Urothelium cell line (cell line): ENCODE measurements at places on chromosomes 7 and 10.

- no peak for DNase-seq
Observed at GRCh38 chr7:90485734-90486316, 16.4 kb downstream of the PTTG1IP2 start.

DNA sequence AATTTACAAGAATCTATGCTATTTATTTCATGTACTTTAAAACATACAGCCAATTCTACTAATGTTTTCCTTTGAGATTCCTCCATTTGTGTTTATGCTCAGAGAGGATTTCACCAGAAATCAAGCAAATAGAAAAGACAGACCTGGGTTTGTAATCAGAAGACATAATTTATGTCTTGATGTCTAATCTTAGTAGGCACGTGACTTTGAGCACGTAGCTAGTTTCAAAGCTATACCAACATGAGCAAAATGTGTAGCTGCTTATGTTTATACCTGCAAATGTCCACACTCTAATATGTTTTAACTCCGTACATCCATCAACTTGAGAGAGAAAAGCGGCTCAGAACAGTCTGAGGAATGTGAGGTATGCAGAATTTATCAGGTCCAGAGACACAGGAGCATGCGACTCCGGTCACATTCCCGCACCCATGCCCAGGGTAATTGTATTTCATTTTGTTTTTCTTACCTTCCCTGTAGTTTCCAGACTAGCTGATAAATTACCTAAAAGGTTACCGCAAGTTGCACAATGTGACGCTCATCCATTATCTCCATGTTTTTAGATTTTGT is 40.0 kb downstream of the SVOPL start:
- DNase-seq = no peak

DNA sequence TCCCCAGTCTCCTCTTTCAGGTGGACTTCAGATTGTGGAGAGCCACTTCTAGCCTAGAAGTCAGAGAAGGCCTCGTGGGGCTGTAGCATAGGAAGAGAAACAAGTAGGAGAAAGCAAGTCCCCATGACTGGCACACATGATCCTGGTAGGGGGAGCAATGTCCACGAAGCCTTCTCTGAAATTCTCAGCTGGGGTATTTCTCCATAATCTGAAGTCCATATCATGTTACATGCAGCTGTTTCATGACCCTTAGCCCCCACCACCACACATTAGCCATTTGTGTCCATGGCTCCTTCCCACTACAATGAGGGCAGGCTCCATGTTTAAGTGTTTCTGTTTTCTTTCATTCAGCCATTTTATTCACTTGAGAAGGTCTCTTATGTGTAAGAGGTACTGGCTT is 43.2 kb downstream of the LAMB4 start:
- no peak for DNase-seq

DNA sequence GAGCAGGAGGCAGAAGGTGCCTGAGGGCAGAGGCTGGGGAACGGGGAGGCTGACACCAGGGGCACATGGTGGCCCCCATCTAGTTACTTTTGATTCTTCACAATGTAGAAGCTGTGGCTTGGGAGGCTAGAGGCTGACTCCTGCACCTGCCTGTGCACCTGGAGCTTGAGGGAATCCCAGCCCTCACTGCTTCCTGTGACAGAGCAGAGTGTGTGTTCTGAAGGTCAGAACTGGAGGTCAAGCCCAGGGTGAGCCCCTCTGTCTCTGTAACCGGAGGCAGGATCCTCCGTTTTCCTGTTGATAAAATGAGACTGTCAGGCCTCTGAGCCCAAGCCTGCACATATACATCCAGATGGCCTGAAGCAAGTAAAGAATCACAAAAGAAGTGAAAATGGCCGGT is 124.8 kb downstream of the ACTR3B start:
- no peak for DNase-seq

DNA sequence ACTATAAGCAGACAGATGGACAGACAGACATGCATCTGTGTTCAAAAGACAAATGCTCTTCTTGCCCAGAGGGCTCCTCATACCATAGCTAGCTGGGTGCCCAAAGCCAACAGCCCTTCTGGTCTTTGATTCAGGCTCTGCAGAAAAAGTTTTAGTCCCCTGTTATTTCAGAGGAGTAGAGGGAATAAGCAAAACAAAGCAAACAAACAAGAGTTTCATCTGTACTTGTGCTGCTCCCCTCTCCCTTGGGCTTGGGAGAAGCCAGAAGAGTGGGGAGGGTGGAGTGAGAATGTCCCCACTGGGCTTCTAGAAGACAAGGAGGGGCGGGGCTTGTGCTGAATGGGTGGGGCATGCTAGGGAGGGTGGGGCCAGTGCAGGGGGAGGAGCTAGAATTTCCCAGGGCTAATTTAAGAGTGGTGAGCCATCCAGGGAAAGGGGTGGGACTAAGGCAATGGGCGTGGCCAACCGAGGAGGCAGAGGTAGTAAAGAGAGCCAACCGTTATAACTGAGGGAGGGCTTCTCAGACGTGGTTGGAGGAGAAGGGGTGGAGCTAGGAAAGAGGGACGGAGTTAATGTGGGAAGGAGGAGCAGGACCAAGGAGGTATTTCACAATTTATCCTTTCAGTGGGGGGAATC is 101.2 kb upstream of the MGMT start:
- DNase-seq = no peak

DNA sequence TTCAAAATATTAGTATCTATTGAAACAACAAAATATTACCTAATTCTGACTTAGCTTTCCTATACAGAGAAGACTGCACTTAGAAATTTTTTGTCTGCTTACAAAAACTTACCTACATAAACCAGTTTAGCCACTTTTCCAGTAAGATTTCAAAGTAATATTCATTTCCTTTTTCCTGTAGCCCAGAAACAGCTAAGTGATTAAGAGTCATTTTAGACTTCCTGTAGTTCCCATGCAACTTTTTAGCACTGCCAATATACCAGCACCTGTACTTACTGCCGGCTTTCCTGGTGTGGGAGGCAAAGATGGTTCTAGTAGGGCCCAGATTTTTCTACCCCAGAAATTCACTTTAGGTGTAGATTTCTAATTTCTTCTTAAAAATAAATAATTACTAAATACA is 21.8 kb downstream of the NT5C2 start:
- no peak for DNase-seq

DNA sequence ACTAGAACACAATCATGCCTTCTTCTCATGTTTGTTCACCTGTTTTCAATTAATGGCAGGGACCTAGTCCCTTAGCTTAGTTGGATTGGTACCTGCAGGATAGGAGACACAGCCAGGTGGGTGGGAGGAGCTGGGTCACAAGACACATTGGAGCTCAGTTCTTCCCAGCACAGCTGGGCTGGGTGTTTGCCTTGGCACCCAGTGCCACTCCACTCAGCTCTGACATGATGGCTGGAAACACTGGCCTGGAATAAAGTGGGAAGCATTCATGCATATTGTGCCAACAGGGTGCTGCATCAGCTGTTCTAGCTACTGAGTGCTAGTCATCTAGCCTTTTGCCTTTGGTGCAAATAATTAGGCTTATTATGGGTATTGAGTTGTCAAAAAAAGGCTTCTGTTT is 226.1 kb downstream of the PTEN start:
- DNase-seq = no peak

- DNase-seq = no peak
Observed at GRCh38 chr10:58965855-58966254, 210.6 kb upstream of the PHYHIPL start.

DNA sequence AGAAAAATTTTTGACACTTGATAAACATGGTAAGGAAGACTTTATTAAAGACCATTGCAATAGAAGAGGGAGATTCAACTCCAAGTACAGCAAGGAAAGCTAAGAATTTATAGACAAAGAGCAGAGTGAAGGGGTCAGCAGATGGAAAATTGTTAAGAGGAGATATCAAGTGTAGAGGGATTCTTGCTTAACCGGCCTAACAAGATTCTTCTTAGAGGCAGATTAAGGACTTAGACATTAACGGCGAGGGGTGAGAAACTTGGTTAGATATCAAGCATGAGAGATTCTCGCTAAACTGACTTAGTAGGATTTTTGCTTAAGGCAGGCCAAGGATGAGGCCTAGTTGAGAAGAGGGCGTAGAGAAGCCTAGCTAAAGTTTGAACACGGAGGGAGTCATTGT is 76.0 kb downstream of the ITGB1 start:
- no peak for DNase-seq

GRCh38 chr7:18901351-18901750 is 216.1 kb downstream of the TWIST1 start:
- DNase-seq = no peak

GRCh38 chr10:15754937-15755336 is 35.2 kb upstream of the ITGA8 start:
- no peak for DNase-seq

DNA sequence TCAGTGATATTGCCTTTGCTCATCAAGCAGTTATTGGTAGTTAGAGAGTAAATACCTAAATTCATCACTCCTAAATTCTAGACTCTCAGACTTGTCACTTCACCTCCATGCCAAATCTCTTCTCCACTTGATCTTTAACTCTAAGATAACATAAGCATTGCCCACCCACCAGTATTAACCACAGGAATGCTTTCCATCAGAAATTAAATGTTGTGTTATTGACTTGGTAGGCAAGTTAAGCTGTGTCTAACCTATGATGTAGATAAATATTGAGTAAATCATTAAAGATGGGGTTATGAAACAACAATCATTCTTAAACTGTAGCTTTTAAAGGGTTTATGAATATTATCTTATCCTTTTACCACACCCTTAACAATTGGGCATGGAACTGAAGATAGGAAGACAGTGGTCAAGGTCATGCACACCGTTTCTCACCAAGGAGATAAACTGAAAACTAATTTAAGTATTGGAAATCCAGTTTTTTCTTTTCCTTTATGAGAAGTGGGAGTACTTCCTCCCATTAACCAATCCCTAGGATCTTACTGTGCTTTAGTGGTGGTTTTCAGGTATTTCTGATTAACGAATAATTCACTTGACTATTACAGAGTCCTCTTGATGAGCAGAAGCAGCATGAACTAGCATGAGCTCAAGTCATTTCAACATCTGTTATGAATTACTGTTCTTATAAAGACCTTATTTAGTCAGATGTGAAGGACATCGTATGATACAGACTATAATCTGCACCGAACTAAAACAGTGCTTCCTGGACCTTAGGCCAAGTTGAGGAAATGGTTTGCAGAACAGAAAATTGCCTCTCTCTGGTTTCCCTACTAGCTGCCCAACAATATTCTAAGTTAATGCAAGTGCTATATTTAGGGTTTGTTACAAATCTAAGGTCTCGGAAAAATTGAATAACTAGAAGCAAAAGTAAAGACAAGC is 142.0 kb downstream of the LCOR start:
- DNase-seq = no peak

DNA sequence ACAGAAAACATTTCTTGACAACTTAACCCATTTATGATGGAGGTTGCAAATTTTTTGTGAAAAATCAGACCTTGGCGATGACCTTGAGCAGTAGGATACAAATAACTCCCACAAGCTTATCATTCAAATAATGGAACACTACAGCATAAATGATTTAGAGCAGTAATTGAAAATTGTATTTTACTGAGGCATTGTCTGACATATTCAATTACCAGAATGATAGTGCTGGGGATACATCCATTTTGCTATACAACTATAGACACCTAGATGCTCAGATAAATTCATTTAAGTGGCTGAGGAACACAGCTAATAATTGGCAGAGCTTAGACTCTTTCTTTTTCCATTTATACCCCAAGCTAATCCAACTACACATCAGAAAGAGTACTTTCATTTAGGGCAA is 18.9 kb downstream of the TWIST1 start:
- no peak for DNase-seq

DNA sequence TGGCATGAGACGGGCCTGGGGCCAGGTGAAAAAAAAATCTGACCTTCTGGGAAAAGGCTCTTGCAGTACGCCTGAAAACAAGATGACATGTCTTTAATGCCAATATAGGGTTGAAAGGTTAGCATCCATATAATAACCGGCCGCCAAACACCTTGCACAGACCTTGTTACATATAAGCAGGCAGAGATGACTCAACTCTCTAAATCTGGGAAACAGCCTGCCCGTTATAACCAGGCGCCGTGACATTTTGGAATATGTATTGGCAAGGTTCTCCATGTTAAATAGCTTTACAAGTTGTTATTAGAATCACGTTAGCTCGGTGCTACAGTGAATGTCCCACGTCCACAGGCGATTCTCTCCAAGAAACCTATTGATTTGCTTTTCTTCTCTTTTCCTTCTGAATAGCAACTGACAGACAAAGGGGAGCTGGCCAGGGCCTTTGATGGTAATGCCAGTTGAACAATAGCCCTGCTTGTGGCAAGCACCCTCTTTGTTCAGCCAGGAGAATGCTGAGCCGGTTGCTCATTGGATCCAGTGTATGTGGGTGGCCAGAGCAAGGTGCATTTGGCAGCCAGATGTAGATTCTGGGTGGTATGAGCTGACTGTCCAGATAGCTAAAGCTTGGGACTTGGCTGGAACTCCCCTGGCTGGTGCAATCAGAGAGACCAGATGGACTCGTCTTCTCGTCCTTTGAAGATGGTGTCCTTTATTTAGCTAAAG is 80.1 kb upstream of the AUTS2 start:
- peak; percentile 12 for DNase-seq
